ENCODE measurements at places on chromosomes 2 and 18.

DNA sequence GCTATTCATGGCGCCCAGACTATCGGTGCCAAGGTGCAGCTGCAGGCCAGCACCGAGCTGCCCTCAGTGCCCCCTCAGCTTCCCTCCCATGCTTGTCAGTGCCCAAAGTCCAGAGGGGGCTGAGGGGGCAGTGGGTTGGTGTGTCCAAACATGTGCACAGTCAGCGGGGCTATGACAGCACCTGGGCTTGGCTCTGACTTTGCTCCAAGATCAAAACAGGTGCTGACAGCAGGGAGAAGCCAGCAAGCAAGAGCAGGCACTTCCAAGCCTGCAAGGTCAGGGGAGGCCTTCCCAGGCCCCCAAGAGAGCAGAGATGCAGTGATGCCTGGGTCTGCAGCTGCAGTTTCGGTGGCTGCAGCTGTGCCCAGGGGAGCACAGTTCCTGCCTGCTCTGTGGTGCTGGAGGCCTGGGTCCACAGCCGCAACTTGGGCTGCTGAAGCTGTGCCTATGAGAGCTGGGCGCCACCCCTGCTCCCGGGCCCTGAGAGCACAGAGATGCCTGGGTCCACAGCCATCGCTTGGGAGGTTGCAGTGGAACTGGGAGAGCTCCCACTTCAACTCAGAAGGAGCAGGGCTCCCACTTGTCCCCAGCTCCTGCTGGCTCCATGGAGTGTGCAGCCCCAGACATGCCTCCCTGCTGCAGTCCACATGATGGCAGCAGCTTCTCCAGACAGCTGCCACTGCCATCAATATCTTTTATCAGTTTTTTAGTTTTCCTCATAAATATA, 775.3 kb upstream of the POU3F3 start:
- DNase-seq = no peak

DNA sequence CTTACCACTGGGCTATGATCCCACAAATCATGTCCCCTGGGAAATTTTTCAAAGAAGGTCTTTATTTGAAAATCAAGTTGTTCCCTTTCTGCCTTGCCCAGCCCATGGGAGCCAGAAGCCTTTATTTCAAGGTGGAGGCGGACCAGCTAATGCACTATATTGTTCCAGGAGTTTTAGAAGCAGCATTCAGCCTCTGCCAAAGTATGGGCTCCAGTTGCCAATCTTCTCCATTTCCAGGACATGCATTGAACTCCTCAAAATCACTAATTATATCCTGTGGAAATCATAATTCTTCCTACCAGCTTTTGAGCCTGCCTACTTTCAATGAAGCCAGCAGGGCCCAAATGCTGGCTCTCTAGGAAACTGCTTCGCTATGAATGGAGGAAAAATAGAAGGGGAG, 195.8 kb downstream of the RAD51AP2 start:
- DNase-seq = no peak

GRCh38 chr2:178479275-178479616, 846 bp upstream of the FKBP7 start:
- no peak for DNase-seq

DNA sequence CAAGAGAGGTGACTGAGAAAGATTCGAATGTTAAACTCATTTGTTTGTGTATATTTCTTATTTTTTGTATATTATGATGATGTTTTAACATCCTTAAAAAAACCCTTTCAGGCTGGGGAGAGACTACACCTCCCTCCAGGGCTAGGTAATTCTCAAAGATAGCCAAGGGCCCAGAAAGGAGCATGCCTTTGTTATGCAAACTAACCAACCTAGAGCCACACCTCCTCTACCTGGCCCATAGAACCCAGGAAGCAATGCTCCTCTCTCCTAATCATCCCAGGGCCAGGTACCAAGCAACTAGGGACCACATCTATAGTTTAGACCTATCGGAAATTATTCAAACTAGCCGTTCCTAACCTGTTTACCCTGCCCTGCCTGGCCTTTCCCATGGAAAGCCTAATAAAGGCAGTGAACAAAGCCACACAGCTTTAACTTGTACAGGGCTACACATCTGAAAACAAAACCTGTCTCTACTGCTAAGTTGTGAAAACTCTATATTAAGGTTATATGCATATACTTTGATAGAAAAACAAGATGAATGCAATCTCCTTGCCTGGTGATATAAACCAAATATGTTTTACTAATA, 79.7 kb downstream of the COLEC12 start:
- DNase-seq = no peak

DNA sequence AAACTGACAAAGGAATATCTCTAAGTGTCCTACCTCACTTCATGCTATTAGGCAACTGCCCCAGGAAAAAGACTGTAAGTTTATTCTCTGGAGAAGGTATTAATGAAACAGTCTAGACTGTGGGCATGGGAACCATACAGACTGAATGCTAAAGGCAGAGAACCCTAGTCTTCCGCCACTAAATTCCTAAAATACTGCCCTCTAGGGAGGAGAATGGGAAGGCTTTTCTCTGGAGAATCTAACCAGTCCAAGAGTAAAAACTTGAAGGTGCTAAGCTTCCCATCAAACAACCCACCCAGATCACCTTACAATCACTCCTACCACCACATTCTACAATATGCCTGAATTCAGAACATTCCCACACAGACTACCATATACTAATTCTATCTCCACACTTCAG, 3.4 kb downstream of the SRBD1 start:
- no peak for DNase-seq

DNA sequence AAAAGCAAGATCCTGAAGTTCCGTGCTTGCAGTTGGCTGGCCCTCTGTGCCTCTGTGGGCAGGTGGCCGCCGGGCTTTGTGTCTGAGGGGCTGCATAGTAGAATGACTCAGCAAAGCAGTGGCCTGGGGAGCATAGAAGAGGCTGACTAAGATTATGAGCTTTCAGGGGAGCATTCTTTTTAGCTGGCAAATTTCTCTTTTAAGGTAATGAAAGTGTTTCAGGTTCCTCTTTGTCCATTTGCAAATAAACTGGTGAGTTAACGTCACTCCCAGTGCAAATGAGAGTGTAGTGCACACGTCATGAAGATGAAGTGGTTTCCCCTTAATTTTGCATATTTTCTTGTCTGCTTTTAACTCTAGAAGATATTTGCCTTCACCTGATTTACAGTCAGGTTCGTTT, 98.6 kb downstream of the BCL2L11 start:
- DNase-seq = no peak

DNA sequence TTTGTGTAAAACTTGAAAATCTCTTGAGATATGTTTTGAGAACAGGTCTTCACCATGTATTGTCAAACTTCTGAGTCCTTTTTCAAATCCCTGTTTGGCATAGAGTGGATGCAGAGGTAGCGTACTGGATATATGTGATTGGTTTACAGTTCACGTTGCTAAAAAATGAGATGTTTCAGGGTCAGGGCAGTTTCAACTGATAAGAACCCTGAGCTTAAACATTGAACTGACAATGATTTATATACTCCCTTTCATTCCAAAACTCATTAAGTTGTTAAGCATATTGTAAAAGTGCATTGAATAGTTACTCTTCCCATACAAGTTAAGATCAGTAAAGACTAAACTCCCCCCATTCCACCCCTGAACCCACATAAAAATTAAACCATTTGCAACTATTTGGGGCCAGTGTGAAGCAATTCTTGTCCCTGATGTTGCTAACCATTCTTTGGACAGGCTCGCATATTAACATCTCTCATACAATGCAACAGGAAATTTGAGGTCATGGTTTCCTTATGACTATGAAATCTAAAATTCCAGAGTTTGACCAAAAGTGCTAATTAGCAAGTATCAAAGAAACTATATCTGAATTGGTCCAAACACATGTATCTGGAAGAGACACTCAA, 470.9 kb upstream of the ACVR2A start:
- no peak for DNase-seq

DNA sequence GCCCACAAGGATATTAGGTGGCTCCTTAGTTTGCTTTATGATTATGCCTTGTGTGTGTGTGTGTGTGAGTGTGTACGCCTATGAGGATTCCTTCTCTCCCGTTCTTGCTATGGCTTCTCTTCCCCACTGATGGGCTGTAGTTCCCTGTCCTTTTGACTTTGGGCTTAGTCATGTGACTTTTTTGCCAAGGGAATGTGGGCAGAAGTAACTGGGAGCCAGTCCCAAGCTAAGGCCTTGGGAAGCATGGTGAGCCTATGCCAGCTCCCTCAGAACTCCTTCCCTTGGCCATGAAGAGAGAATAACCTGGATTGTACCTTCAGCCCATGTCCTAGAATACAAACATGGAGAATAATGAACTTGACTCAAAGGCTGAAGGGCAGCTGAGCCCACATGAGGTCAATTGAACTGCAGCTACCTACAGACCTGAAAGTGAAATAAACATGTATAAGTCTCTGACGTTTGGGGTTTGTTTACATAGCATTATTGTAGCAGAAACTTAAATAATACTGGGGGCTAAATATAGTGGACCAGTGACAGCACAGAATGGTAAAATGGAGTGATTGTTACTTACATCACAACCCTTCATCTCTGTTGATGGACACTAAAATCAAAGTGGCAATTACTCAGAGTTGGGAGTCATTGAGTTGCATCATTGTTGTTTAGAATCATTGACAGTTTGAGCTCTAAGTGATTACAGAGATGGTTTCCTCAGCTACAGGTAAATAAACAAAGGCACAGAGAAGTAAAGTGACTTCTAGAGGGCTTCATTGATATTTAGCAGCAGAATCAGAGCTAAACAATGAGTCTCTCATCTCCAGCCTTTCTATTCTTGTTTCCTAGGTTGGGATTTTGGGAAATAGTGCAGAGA, 15.3 kb upstream of the IL36G start:
- DNase-seq = no peak

- DNase-seq = no peak
These were observed 129.4 kb upstream of the ASB18 start for GRCh38 chr2:236393581-236393980.

GRCh38 chr2:118678985-118679384, 168.5 kb downstream of the EN1 start:
- no peak for DNase-seq

DNA sequence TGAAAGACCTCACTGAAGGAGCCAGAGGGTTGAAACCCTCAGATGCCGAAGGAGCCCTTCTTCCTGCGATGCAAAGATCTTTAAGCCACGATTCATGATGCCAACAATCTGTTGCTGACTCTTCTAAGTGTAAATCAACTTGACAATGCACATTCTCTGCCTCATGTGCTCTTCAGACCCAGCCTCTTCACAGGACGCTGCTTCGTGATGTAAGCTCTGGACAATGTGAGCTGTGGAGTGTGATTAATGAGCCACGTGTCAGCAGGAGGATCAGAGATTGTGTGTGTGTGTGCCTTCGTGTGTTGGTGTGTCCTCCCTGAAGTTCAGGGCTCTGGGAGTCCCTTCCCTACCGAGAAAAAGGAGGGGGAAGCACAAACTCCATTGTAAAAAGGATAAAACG, 26.5 kb upstream of the TWIST2 start:
- DNase-seq = no peak

- DNase-seq = no peak
These were observed 13.4 kb upstream of the DCTN1 start for GRCh38 chr2:74393525-74393924.

DNA sequence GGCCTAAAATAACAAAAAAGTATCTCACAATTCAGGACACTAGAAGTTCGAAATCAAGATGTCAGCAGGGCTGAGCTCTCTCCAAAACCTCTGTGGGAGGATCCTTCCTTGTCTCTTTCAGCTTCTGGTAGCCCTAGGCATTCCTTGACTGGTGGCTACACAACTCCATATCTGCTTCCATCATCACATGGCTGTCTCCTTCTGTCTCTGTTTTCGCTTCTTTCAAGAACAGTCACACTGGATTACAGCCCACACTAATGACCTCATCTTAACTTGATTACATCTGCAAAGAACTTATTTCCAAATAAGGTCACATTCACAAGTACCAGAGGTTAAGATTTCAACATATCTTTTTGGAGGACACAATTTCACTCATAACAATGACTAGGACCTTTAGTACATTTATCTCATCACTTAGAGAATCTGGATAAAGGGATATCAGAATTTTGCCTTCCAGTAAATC, 275.2 kb downstream of the IRS1 start:
- no peak for DNase-seq

DNA sequence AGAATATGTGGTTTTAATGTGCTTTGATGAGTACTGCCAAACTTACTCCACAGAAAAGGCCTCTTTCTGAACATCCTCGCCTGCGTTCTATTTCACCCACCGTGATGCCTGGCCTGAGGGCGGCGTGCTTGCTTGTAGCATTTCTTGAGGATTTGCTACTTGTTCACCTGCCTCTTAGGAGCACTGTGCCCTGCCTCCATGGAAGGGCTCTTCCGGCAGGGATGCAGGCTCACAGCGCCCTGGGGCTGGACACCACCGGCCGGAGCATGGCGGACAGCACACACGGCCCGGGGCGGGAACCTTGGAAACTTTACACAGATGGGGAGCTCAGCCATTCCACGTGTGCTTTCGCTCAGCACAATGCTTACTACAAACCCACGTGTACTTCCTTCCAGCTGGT, 37.1 kb downstream of the ANO7 start:
- DNase-seq = no peak

- no peak for DNase-seq
These were observed 102.2 kb upstream of the ASB18 start for GRCh38 chr2:236366397-236366796.

- DNase-seq = no peak
These were observed 344.1 kb downstream of the TDRD15 start for GRCh38 chr2:21467910-21468309.

- no peak for DNase-seq
These were observed 119.2 kb downstream of the CYP26B1 start for GRCh38 chr2:72028351-72028995.

GRCh38 chr2:9307535-9307934, 100.9 kb downstream of the ASAP2 start:
- no peak for DNase-seq

- DNase-seq = no peak
These were observed 14.0 kb upstream of the PRKCE start for GRCh38 chr2:45637440-45637839.

Data from NCI-H2171 (cell line).